Hematopoietic multipotent progenitor cell (in vitro differentiated cells): ENCODE measurements at places on chromosomes 1 and 21.

DNA sequence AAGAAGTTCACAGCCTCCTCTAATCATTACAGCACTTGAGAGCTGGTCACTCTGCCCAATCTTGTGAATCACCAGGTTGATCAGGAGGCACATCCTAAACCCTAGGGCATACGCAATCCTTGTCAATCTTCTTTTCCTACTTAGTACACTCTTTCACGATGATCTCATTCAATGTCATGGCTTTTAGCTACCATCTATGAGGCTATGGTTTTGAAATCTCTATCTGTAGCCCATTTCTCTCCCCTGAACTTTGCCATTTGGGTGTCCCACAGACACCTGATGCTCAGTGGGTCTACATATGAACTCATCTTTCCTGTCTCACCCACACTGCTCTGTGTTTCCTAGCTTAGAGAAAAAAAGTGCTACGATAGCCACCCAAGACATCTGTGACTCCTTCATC lies 1.9 kb upstream of the MED18 start:
- no peak for DNase-seq

DNA sequence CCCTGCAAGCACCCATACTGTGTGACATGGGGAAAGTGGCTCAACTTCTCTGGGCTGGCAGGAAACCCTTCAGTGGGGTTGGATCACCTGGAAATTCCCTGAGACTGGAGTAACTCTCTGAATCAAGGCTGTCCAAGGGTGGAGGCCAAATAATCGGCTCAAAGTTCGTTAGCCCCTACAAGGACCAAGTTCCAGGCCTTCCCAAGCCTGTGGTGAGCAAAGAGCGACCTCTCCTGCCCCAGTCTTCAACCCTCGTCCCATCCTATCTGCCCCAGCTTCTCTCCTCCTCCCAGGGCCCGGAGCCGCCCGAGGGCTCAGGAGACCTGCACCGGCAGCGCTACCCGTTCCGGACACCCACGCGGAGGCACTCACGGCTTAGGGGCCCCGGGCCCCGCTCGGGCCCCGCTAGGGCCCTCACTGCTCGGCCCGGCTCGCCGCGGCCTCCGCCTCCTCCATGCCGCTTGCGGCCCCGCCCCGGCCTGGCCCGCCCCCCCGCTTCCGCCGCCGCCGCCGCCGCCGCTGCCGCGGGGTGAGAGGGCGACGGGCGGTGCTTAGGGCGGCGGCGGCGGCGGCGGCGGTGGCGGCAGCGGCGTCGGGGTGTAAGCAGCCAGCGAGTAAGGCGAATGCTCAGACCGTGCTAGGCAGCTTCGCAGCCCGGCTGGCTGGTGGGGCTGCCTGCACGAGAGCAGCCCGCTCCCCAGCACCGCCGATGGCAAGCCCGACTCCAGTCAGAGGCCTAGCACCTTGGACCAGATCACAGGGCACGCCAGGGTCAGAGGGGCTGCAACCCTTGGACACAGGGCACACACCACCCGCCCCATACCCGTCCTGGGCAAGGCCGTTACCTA lies at the start of gene POMGNT1:
POMGNT1 (minus strand) TSS at position 471 of the 848 bp plus-strand sequence. CDS start 613 bp downstream, outside the sequence.
- peak; percentile 75 for DNase-seq

- DNase-seq, result no peak
These were observed 2.2 kb downstream of the ATP1A2 start for GRCh38 chr1:160117709-160118183.

DNA sequence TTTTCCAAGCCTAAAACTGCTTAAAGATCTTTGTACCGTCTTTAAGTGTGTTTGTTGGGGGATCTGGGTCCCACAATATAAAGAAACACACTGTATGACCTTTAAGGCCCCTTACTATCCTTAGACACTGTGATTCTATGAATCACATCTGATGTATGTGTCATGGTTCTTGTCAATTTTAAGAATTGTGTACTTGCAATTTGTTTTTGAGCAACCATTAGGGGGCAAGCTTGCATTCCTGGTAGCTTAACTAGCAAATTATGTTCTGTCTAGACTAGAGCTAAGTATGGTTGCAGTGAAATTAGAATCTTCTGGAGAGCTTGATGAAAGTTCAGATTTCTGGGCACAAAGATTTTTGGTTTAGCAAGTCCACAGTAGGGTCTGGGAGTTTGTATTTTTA lies 219.5 kb downstream of the TPR start:
- DNase-seq, result no peak

DNA sequence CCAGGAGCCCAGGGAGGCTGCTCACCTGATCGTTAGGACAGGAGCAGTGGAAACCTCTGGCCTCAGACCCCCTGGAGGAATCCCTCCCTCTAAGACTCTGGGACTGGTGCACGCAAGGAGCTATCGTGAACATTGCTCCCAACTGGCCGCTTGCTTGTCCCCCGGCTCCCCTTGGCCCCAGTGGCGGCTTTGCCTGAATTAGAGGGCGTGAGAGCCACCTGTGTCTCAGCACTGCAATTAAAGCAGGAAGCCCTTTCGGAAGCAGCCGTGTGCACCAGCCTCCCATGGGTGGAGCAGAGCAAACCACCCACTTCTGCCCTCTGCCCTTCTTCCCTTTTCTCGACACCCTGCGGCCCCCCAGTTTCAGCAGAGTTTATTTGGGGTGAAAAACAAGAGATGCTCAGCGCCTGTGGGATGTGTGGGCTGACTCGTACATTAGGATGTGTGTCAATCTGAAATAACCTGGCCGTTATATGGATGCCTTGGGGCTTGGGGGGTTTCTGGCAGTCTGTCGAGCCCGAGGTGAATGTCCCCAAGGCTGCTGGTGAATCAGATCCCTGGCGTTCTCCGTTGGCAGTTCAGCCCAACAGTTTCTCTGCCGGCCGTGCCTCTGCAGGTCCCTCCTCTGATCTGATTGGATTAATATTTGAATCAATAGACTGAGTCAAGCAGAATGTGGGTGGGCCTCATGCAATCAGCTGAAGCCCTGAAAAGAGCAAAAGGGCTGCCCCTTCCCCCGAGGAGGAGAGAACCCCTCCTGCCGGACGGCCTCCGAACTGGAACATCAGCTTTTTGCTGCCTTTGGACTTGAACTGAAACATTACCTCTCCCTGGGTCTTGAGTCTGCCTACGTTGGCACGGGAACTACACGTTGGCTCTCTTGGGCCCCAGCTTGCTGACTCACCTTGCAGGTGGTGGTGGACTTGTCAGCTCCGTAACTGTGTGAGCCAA lies 7.3 kb upstream of the UMODL1 start:
- peak; percentile 36 for DNase-seq

- no peak for DNase-seq
These were observed 216.1 kb downstream of the USH2A start for GRCh38 chr1:216207154-216207553.

GRCh38 chr1:179794669-179795068 lies 51.6 kb downstream of the FAM163A start:
- no peak for DNase-seq

DNA sequence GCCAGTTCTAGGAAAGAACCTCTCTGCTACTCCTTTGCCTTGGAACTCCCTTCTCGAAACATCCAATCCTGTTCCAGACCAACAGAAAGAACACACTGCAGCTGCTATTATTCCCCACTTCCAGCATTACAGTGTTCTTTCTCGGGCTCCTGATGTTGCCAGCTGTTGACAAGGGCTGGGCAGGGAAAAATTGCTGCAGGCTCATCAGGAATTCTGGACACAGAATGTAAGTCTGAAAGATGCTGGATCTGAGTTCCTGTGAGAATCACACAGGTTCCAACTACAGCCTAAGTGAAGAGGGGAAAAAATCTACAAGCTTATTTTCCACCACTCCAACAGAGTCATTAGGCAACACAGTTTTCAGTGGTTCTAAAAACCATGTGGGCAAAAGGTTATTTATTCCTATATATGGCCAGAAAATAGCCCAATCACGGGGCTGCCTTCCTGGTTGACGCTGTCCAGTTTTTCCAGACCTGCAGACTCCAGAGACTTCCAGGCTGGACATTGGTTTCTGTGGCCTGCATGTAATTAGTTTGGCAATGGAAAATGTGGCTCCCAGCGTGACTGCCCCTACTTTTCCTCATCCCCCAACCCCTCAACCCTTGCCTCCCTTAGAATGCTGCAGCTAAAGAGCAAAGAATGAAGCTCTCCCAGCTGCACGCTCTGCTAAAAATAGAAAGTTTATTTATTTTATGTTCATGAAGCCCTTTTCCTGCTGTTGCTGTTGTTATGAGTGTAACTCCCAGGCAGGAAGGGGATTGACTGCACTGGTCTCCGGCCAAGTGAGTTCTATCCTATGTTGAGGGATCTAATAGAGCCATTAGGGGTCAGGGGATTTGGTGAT lies 8.3 kb upstream of the KIAA0040 start:
- no peak for DNase-seq

DNA sequence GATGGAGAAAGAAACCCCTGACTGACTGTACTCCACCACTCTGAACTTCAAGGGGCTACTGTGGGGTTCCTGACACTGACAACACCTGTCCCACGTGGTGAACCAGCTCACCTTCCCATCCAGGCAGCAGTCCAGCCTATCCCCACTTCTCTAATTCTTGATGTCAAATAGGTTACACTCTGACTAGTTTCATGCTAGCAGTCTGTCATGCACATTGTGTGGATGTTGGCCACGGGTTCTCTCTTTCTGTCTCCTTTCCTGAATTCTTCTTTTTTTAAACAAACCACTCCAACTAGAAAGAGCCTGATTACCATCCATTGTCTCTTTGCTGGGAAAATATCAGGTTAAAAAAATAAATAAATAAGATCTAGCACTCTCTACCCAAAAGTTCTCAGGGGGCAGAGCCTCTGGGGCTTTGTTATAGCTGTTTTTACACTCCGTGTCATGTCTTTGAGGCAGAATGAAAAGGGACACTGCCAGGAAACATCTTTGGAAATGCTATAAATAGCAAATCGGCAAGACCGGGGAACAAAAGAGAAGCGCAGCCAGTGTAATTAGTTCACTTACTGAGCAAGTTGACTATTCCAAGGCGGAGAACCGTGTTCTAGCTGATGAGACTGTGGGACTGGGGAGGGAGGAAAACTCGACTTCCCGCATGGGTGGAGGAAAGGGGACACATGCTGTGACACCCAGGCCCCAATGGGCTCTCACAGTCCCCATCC lies 356.1 kb downstream of the OMA1 start:
- DNase-seq, result no peak

DNA sequence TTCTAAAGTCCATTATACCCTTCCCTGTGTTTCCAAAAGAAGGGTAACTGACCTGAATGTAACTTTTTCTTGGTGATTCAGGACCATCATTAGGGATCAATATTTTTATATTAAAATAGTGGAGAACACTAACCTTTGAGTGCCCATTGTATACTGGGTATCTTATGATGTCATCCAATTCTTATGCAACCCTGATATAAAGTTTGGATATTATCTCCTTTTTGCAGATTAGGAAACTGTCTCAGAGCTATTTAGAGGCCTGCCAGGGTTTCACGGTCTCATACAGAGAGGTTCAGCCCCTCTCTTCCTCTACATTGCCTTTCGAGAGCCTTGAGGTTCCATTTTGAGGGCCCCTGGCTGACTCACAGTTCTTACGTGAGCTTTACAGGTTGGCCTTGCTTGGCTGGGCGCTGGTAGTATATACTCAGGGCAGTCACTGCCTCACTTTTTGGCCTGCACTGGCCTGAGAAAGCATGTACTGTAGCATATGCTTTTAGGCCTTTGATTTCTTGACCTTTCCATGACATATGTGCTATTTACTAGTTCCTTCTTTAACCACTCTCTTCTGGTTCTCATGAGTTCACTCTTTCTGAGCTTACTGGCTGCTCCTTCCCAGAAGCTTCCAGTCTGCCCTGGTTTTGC lies 15.7 kb upstream of the FOXO6 start:
- DNase-seq, result no peak

- DNase-seq, result no peak
These were observed 1.1 kb upstream of the COL11A1 start for GRCh38 chr1:103109311-103109920.

DNA sequence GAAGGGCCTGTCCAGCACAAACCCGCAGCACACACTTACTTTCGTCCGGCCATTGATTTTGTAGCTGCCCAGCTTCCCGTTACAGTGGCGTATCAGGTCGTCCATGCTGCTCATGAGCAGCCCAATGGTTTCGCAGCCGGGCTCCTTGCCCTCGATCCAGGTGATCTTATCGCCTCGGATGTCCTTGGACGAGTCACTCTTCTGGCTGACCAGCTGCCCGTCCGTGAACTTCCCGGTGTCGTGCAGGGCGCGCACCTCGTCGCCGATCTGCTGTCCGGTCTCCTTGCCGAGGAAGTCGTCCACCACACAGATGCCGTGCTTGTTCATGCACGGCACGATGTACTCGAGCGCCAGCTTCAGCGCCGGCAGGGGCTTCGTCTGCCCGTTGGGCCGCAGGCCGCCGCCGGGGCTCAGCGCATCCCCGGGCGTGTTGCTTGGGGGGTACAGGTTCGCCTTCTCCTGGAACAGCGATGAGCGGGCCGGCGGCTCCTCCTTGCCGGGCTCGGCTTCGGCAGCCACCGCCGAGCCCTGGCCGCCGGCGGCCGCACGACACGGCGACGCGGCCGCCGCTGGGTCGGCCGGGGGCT lies 1.0 kb downstream of the EGLN1 start:
- DNase-seq, result peak; percentile 42

DNA sequence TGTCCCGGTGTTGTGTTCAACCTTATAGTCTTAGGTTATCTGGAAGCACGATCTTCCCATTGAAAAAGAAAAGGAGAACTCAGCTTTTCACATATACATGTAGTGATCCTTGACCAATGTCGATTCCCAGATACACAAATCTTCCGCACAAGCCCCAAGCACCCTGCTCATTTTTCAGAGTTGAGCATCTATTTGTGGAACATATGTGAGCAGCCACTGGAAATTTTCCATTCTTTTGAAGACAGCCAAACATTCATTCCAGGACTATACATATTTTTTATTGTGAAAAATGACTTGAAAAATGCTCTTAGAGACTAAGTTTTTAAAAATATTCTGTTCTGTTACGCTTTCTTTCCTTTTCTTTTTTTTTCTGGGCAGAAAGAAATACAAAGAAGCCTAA lies 371.9 kb downstream of the RGS7 start:
- no peak for DNase-seq

DNA sequence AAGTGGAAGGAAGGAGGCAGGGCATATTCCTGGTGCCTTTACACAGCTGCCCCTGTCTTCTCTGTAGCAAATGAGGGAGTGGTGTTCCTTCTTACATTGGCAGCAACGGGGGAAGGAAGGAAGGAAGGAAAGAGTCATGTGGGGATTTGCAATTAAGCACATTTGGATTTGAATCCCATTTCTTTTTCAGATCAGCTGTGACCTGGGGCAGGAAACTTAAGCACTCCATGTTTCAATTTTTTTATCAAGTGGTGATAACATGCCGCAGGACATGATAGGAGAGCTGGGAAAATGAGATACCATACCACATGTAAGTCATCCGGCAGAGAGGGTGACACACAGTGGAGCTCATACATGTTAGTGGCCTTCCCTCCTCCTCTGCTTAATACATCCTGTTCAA lies 186.8 kb downstream of the APP start:
- no peak for DNase-seq

DNA sequence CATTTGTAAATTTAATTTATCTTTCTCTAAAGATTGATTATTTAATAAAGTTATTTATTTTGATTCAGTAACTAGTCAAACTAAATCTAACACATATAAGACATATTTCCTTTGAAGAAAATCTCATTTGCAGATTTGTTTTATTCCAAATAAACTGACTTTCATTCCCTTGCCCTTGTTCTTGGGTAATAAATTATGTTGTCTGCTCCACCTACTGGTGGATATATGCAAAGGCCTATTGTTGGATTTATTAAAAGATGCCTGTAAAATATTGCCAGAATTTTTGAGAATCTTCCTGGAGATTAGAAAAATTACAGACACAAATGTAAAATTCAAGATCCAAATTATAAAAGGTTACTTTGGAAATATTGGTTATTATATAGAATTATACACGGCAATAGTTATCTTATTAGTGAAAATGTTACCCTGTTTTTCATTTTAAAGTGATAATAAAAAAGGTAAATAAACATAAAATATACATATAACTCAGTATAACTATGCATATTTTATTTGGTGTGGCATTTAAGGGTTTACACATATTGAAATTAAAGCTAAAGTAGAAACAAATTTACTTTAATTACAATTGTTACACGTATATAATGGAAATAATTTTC lies 116.1 kb downstream of the SPATA17 start:
- peak; percentile 2 for DNase-seq
